Hindlimb muscle (tissue), 1 donor: ENCODE measurements at places on chromosomes 16 and 17. TPM values are rescaled to one million over a fixed set of nuclear protein-coding genes. Genes with fewer than 3 reads are reported as not detected.

CCL7 gene
- polyA plus RNA-seq, result not detected

SECTM1 gene
- polyA plus RNA-seq, result 5.5 TPM

EFCAB5 gene
- polyA plus RNA-seq, result 1.1 TPM

KRT31 gene
- polyA plus RNA-seq, result 2.3 TPM

DNA sequence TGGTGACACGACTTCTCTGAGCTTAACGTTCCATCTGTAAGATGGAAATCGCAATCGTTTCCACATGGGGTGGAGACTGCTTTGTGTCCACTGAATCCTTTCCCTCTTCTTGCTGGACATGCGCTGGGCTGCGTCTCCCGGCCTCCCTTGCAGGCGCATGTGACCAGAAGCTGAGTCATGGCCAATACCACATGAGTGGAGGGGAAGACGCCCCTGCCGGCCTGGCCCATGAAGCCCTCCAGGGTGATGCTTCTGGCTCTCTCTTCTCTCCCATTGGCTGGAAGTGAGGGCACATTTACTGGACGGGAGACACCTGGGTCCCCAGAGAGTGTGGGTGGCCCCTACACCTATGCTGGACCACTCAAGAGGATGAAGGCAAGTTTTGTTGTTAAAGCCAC lies 71.1 kb downstream of the DYNLRB2 start:
- no peak for DNase-seq

GRCh38 chr17:74605361-74605760 lies 13.3 kb upstream of the CD300LD start:
- no peak for DNase-seq

GRCh38 chr16:55257966-55258613 lies 65.9 kb upstream of the IRX6 start:
- peak; percentile 26 for DNase-seq

GRCh38 chr17:12990926-12991325 lies 26.9 kb downstream of the ELAC2 start:
- DNase-seq, result no peak
